ENCODE measurements at places on chromosomes 6 and 20. TPM values are rescaled to one million over a fixed set of nuclear protein-coding genes. Genes with fewer than 3 reads are reported as not detected.

RAE1 gene
- 25.9 TPM for total RNA-seq

TTBK1 gene
- total RNA-seq, result not detected

HS3ST5 gene
- total RNA-seq, result not detected

DNA sequence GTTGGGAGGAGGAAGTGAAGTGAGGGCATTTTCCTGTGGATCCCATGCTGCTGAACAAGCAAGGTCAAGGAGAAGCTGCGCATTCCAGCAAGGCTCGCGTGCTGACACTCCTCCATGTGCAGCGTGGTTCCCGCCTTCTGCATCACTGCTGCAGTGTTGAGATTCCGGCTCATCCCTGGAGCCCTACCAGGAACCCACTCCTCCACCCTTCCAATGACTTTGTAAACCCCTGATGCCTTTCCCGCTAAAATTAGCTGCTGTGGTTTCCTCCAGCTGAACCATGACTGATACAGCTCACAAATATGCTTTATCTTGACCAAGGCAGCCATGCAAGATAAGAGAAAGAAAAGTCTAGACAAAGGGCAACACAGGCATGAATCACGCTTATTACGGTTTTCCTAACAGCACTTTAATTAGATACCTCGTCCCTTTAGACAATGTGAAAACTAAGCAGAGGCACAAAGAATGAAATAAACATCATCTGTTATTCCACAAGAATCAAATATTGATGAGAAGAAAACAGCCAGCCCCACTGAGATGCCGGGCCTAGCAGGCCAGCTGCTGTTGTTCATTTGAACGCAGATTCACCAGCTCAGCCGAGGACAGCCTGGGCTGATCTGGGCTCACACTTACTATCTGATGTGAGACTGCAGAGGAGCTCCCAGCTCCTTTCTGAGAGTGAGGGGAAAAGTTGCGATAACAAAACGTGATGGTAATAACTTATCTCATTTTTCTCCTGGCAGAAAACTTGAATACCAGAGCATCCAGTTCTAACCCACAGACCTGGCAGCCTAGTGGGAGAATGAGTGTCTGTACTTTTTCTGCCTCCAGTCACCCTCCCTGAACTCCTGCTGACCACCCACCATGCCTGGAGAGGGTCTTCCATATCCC, 14.2 kb upstream of the BNIP5 start:
- DNase-seq, result no peak

DNA sequence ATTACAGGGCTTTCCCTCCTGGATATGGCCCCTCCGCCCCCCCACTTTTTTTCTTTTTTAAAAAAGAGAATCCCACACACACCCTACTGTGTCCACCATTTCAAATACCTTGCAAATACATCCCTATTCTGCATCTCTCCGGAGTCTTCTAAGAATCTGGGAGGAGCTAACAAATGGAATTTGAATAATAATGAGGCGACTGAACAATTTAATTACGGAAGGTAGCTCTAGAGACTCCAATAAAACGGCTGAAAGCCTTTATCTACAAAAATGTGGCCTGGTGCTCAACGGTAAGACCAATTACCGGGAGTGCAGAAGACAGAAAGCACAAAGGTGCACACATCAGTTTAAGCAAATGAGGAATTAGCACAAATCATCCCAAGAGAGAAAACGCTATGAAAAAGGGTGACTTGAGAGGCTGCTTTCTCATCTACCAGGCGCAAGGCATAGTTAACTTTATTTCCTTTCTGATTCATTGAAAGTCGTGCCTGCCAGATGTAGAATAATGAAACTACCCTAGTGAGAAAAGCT, 1.8 kb downstream of the RRAGD start:
- no peak for DNase-seq

GRCh38 chr6:35089216-35089934, 51.8 kb downstream of the TCP11 start:
- no peak for DNase-seq

Measured in esophagus squamous epithelium (tissue), 5 donors.